NCI-H345 (cell line): ENCODE measurements at places on chromosomes 2 and 18.

- no peak for DNase-seq
Observed at GRCh38 chr2:37898448-37898847, 26.6 kb upstream of the RMDN2 start.

- no peak for DNase-seq
Observed at GRCh38 chr18:2780750-2781149, 66.1 kb upstream of the EMILIN2 start.

DNA sequence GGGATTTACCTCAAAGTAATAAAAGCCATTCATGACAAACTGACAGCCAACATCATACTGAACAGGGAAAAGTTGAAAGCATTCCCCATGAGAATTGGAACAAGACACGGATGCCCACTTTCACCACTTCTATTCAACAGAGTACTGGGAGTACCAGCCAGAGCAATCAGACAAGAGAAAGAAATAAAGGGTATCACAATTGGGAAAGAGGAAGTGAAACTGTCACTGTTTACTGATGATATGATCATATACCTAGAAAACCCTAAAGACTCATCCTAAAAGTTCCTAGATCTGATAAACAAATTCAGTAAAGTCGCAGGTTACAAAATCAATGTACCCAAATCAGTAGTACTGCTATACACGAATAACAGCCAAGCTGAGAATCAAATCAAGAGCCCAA lies 17.2 kb upstream of the ASB18 start:
- DNase-seq = no peak

- peak; percentile 50 for DNase-seq
Observed at GRCh38 chr2:216082805-216083204, 1.1 kb downstream of the TMEM169 start.

DNA sequence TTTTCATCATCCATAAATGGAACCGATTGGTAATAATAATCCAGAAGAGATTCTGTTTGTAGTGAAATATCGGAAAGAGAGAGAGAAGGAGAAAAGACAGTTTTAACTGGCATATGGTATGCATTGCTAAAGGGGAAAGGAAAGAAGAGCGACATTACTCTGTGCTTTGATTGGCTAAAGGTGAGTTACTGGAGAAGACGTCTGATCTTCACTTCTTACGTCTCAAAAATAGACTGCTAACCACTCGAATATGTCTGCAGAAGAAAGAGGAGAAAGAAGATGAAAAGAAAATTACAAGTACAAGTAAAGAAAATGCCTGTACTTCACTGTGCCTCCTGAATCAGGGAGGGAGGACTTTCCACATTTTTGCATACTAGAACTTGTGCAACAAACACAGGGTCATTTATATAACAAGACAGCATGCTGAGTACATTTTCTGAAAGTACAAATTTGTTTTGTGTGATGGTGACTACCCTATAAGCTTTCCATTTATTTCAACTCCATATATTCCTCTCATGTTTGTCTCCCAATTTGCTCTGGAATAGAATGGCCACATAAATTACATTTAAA lies 787.2 kb downstream of the RNF144A start:
- DNase-seq = no peak

- DNase-seq = no peak
Observed at GRCh38 chr2:43375746-43376522, 149.5 kb upstream of the ZFP36L2 start.

DNA sequence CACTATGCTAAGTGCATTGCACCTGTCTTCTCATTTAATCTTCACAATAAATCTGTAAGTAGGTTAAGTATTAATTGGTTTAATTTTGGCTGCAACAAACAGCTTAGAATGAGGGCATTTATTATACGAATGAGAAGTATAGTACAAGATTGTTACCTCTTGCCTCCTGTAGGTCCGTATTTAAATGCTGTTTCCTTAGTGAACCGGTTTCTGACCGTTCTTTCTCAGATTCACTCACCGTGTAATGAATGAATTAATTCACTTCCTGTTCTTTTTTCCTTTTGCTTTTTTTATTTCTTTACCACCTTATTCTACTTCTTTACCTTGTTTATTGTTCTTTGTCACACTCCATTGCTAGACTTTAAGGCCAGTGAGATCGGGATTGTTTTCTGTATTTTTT lies 153.8 kb upstream of the RASGRP3 start:
- DNase-seq = no peak

DNA sequence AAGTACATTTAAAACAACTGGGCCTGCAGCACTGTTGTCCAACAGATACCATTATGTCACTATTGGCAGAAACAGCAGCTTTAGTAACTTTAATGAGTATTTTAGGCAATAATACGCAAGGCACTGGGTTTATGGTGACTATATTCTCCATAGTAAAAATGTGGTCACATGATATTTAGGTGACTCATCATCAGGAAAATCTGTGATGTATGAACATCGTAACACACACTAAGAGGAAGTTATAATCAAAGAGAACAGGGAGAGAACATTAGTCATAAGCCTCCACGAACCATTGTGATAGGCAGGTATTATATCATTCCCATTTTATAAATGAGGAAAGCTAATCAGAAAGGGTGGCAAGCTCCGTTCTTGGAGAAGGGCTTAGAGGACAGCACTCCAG lies 36.9 kb downstream of the RAPH1 start:
- no peak for DNase-seq

- DNase-seq = no peak
Observed at GRCh38 chr2:111716905-111717775, 166.9 kb downstream of the ANAPC1 start.

GRCh38 chr2:176746411-176746810 lies 466.2 kb upstream of the HNRNPA3 start:
- DNase-seq = no peak

- DNase-seq = no peak
Observed at GRCh38 chr2:10661846-10662245, 27.9 kb downstream of the NOL10 start.

- no peak for DNase-seq
Observed at GRCh38 chr2:232781765-232782164, 5.4 kb upstream of the KCNJ13 start.

- no peak for DNase-seq
Observed at GRCh38 chr18:55078303-55078932, 119.2 kb upstream of the CCDC68 start.

DNA sequence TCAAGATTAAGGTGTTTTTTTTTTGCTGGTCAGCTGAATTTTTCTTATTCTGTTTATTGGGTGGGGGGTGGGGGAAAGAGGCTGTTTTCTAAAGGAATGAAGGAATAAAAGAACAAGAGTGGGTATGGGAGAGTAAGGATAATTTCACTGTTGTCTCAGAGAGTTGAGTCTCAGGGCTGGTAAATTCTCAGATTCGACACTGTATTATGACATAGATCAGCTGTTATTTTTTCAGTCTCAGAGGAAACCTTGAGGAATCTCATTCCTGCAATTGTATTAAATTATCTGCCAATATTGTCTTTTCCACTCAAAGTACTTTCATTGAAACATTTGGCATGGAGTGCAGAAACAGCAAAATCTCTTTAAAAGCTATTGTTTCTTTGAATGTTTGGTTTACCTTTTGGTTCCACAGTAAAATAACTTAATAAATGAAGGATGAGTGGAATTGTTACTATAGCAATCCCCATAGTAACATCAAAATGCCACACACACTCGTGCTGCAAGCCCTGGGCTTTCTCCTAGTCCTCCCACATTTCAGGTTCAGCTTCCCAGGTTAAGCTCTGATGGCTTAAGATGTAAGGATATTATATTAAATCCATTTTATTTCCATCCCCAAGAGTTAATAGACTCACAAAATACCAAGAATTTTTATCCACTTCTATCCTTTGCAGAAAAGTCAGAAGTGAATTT lies 478.7 kb upstream of the TCF4 start:
- no peak for DNase-seq

DNA sequence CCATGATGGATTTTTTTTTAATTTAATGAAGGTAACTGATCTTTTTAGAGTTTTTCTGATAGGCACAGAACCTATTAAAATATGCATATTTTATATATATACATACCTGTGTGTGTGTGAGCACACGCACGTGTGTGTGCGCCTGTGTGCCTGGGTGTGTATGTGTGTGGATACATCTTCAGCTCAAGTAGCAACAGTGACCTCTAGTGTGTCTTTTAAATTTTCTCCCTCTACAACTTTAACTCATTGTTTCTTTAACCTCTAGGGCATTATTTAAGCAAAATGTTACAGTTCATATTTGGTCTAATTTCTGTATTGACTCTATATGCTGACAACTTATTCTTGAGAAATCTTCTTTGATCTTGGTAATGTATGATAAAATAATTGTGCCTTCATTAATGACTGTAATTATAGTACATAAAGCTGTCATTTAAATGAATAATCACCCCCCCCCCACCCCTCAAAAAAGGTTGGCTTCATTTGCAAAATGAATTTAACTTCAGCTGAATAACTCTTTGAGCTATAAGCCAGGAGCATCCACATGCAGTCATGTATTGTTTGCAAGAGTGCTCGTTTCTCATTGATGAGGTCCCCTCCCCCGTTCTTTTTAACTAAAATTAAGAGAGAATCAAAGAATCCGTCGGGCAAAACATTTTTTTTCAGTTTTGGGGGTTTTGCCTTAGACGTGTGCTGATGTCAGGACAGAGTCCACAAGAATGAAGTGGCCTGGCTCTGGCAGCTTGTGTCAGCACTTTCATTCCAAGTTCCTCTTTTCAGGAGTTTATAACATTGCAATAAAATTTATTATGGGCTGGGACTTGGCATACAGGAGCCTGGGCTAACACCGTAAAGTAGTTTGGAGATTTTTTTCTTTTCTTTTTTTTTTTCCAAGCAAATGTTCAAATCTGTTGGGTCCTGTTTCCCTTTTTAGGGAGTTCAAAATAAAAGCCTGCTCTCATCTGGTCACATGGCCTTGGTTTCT lies 80.0 kb downstream of the ETAA1 start:
- peak; percentile 47 for DNase-seq

GRCh38 chr2:217466104-217466503 lies 536.7 kb downstream of the TNS1 start:
- DNase-seq = no peak

DNA sequence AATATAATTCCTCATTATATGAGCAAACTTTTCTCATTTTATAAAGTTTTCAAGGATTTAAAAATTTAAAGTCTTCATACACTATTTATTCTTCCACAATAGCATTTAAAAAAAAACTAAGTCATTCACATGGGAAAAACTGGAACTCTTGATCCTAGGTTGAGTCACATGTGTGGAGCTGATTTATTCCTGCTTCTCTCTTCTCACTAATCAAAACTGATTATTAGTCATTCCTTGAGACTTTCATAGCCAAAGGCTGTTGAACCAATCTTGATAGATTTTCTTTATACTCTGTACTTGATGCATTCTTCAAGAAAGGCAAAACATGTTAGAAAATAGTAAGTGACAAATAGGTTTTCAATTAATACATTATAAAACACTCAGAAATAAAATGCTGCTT lies 27.4 kb downstream of the NR4A2 start:
- no peak for DNase-seq

DNA sequence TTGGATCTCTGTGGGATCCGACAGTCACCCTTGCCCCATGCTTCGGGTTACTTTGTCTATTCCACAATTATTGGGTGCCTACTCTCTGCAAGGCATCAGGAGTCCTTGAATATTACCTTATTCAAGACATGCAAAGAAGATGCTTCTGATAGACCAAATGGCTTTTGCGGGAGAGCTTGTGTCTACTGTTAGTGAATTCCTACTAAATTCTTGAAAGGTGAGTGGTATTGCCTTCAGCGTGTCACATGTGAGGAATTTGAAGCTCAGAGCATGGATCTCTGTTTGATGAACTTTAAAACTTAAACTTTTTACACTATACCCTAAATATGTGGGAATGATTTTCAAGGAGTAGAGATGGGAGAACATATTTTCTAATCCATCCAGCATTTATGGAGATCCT lies 184.4 kb downstream of the LTBP1 start:
- DNase-seq = no peak

DNA sequence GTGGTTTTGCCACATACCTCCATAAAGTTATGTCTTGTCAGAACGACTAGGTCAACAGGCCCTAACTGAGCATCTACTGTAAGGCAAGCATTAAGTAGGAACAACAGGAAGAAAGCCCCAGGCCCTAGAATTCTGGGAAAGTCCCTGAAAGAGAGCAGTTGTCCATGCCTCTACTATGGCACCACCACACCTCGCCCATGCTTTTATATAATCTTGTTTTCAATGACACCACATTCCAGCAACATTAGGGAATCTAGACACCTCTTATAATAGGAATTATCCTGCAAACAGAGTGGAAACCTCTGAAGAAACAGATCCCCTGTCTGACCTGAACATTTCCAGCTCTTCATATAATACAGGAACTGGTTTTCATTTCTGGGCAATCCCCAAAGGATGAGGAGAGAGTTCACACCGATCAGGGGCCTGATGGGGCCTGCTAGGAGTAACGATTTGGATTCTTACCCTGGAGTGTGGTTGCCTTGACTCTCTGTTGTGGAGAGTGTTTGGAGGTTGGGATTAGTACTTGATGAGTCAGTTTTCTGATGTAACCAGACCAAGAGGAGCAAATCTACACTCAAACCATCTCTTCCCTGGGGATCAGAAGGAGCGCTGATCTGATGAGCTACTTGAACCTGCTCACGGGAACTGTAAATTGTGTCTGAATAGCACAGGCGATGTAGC lies 31.9 kb upstream of the CEP68 start:
- DNase-seq = no peak

- no peak for DNase-seq
Observed at GRCh38 chr2:102037681-102038080, 45.9 kb downstream of the IL1R2 start.

- no peak for DNase-seq
Observed at GRCh38 chr2:98772536-98772935, 41.6 kb upstream of the MGAT4A start.

GRCh38 chr18:28846958-28847357 lies 670.0 kb upstream of the CDH2 start:
- DNase-seq = no peak

GRCh38 chr18:11104307-11104706 lies 45.1 kb downstream of the PIEZO2 start:
- DNase-seq = no peak

DNA sequence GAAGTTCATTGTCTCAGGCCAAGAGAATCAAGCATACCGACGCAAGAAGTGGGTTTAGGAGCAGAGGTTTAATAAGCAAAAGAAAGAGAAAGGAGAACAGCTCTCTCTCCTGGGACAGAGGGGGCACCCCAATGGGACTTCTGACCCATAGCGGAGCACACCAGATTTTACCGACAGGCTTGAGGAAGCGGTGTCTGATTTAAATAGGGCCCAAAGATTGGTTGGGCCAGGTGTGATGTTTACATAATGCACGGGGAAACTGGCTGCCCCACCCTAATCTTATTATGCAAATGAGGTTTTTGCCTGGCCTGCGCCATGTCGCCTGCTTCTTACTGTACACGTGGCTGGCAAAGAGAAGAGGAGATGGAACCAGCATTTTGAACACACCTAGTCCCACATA lies 106.2 kb downstream of the MREG start:
- no peak for DNase-seq

- DNase-seq = no peak
Observed at GRCh38 chr2:217797165-217797564, 205.6 kb downstream of the TNS1 start.
